ENCODE measurements at places on chromosomes 4 and X.
A peak's percentile ranks its signal among the peaks of the same experiment; 100 is the strongest.

DNA sequence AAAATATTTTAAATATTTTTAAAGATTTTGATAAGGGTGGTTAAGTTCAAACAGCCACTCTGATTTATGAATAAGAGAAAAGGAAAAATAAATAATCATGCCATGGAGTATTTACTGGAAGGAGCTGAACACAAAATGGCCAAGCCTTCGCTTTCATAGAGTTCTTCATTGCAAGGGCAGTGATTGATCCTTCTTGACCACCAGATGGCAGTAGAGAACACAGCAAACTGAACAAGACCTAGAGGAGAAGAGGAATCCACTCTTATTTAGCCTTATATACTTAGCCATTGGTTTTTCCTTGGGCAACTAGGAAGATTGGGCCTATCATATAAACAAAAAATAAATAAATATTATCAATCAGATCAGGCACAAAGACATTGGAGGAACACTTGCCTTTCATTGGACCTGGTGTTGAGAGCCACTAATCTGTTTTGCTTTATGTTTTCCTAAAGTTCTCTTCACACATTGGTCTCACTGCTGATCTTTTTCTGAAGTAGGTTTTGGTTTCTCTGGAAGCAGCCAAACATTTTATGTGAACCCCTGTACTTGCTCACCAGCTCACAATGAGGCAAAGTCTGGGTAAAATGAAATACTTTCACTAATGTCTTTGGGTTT lies 58.1 kb upstream of the PARM1 start:
- DNase-seq: no peak

- DNase-seq: no peak
Measured at GRCh38 chrX:129787336-129788055, 7.7 kb downstream of the SASH3 start.

DNA sequence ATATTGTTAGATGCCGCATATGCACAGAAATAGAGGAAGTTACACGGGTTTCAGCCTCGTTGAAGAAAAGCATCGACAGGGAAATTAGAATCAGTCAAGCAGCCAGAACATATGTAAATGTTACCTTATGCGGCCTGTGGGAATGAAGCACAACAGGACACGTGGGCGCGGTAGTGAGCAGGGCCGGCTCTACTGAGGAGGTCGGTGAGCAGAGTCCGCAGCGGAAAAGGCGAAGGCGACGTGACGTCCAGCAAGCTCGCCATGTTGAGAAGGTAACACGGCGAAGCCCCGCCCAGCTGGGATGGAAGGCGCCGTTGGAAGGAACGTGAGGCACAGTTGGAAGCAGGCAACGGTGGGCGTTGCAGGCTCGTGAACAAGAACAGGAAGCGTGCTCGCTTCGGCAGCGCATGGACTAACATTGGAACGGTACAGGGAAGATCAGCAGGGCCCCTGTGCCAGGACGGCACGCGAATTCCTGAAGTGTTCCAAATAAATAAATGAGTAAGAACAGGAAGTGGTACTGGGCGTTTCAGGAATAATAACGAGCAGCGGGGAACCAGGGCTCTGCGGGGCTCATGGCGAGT lies 54.6 kb downstream of the MTNR1A start:
- DNase-seq: no peak

GRCh38 chr4:141417387-141417786 lies 196.7 kb downstream of the ZNF330 start:
- DNase-seq: no peak

DNA sequence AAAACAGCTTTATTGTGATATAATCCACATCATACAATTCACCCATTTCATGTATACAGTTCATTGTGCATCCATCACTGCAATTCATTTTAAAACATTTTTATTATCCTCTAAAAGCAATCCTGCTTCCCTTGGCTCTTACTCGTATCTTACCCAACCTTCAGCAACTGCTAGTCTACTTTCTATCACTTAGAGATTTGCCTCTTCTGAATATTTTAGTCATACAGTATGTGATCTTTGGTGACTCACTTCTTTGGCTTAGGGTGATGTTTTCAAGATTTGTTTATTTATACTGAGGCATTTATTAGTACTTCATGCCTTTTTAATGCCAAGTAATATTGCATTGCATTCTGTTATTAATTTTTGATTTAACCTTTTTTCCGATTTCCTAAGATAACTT lies 15.0 kb upstream of the MSMO1 start:
- no peak for DNase-seq

GRCh38 chrX:1483843-1484637 lies 31.3 kb upstream of the ASMTL start:
- DNase-seq: no peak

DNA sequence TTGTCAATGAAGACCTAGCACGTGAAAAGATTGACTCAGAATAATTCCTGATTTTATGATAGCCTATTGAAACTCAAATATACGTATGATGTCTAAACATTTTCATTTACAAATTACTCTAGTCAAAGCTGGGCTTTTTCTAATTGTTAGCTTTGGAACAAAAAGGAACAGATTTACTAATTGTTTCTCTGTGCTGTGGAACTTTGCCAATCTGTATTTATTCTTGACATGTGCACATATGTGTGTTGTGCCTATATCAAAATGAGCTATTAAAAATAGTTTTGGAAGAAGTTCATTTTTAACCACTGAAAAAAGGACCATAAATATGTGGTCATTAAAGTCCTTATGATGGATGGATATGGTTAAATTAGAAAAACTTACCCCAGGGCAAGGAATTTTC lies 85.4 kb upstream of the PACRGL start:
- no peak for DNase-seq

GRCh38 chr4:105637408-105638176 lies 70.9 kb downstream of the INTS12 start:
- no peak for DNase-seq

DNA sequence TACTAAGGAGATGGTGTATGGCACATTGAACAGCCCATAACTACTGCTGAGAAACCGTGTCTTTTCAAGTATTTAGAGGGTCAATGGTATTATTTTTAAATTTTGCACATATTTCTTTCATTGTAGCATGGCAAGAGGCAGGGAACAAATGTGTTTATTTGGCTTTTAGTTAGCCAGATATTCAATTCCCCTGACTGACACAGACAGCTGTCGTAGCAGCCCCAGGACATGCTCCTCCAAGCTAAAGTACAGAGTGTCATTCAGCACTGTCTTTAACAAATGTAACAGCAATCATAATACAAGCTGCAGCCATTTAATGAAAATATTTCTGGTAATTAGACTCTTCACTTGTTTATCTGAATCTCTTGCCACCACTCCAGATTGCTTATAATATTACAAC lies 687.1 kb downstream of the KLHL13 start:
- DNase-seq: no peak

- DNase-seq: no peak
Measured at GRCh38 chr4:183408796-183409195, 35.6 kb upstream of the CDKN2AIP start.

- DNase-seq: no peak
Measured at GRCh38 chr4:114807759-114808404, 209.3 kb downstream of the UGT8 start.

DNA sequence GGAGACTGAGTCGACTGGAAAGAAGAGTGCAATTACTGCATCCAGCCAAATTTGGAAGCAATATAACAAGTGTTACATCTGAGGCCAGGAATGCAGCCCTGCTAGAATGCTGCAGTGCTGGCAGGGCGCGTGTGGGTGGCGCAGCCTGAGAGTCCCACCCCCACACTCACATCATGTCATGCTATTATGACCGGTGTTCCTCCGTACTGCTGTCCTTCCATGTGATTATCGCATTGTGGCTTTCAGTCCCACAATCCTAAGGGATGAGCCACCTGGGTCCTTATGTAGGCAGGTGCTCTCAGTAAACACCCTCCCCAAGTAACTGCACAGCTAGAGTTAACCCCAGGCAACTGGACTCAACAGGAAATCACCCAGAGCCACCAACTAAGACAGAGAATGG lies 122.6 kb upstream of the CPEB2 start:
- DNase-seq: no peak

GRCh38 chr4:4689694-4690440 lies 148.0 kb upstream of the STX18 start:
- DNase-seq: no peak

DNA sequence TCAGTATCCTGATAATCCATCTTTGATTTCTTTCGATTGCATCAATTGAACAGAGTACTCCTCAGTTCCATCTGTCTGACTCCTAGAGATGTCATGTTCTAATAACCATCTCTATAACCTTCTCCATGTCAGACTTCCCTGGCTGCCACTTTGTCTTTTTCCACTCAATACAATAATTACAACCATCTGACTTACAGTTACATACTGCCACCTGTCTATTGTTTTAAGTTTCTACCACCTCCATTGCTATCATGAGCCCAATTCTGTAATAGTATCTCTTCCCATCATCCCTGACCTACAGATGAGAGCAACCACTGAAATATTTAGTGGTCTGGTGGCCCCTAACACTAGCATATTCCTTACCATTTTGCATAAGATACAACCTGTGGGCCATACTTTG lies 439.2 kb upstream of the FAM47C start:
- no peak for DNase-seq

DNA sequence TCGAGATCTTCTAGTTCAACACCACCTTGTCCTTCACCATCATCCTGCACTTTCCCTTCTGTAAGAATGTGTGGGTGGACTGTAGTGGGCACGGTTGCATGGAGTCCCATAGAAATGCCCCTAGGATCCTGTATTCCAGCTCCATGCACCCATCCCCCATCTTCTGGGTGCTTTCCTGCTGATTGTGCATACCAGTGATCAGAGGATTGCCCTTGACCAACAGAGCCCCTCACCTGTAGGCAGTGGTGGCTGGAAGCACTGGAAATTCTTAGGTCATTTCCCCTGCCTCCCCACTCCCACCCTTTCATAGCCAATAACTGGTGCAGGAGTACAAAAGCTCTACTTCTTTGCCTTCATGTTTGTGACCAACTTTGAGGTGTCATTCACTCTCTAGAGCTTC lies 213.4 kb upstream of the ARSJ start:
- no peak for DNase-seq

DNA sequence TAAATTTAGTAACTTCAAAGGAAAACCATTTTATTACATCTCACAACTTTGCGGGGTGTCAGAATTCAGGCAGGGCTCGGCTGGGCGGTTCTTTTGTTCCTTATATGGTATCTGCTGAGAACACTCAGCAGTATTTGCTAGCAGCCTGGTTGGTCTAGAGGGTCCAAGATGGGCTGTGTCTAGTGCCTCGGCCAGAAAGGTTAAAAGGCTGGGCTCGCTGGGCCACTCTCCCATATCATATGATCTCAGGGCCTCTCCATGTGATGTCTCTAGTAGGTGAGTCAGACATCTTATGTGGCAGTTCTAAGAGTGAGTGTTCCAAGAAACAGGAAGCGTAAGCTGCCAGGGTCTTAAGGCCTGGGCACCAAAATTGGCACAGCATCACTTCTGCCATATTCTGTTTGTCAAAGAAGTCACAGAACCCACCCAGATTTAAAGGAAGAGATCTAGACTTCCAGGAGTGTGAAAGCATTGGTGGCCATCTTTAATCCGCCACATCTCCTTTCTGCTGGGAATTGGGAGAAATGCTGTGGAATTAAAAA lies 100.9 kb upstream of the ATP6AP2 start:
- DNase-seq: no peak

- DNase-seq: no peak
Measured at GRCh38 chr4:189206953-189207352, 733.7 kb upstream of the FRG1 start.

DNA sequence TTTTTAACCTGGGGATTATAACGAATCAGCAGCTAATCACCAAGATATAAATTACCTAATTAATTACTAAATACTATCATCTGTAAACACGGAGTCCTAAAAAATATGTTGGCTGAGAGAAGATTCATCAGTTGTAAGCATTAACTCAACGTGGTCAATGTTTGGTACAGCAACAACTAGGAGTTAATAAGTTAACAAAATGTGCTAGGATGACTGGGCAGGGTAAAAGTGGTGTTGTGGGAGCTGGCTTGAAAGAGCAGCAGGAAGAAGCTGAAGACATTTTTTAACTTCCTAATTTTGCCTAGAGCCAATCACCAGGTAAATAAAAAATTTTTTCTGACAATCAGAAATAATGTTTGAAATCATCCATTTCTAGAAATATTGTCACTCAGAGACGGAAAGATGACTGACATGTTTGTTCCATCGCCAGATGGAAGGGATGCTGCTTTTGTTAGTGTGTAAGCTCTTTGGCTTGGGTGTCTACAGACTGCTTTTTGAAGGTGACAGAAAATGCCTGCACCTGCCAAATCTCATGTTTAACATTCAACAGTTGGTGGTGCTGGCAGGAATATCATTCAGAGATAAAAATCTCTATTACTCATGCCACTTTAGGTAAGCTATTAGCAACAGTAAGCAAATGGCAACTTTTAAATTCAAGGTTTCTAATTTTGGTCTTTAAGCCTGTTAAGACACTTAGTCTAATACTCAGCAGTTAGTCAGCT lies 1126.9 kb downstream of the STPG2 start:
- no peak for DNase-seq

GRCh38 chrX:43657671-43658070 lies 1.6 kb downstream of the MAOA start:
- no peak for DNase-seq

DNA sequence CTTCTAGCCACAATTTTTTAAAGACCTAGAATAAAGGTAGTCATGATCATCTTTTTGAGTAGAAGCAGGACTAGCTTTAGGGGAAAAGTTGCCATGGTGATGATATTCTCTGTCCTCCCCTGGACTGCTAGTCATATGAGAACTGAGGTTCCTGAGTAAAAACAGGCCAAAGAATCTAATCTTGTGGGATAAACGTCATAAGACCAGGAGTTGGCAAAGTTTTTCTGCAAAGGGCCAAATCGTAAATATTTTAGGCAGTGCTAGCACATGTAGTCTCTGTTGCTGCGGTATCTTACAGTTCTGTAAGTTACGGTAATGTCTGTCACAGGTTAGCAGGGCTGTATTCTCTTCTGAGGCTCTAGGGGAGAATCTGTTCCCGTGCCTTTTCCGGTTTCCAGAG lies 3.4 kb downstream of the PRPS2 start:
- no peak for DNase-seq

DNA sequence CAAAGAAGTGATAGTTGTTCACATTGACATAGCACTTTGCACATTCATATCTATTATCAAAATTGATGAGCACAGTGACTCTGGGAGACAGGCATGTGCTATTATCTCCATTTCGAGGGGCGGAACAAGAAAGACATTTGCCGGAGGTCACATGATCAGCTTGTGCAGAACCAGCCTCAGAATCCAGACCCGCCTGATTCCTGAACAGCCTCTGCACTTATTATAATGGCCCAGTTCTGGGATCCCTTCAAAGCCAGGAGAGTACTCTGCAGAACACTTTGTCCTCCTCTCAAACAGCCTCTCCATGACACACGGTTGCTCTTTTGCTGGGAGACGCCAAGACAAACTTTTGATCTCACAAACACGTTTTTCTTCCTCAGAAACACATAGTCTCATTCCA lies 48.4 kb downstream of the RWDD4 start:
- DNase-seq: no peak

GRCh38 chrX:109533631-109534030 lies 3.0 kb upstream of the NXT2 start:
- DNase-seq: no peak

GRCh38 chrX:25869761-25870160 lies 268.4 kb upstream of the MAGEB18 start:
- DNase-seq: no peak

- DNase-seq: peak; percentile 20
Measured at GRCh38 chr4:2261110-2261852, 628 bp downstream of the MXD4 start.

All from stimulated activated CD8-positive, alpha-beta memory T cell treated with anti-CD3 and anti-CD28 coated beads, Interleukin-2, amount 100 ng/mL, for 1 hour (primary cell).